ENCODE measurements at places on chromosomes 5 and 9.

DNA sequence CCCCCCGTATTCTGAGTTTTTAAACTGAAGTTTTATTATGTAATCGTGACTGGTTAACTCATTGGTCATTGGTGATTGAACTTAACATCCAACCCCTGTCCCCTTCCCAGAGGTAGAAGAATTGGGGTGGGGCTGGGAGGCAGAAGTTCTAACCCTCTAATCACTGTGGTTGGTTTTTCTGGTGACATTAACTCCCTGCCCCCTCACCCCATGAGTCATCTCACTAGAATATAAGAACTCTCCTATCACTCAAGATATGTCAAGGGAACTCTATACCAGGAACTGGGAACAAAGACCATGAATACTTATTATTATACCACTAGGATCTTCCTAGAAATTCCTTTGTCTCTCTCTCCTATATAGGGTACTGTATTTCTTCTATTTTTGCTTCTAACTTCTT, 52.3 kb upstream of the CAVIN4 start:
- DNase-seq = no peak

GRCh38 chr5:80915716-80916115, 44.4 kb upstream of the RASGRF2 start:
- DNase-seq = no peak

GRCh38 chr9:92807031-92807756, 42.6 kb upstream of the BICD2 start:
- no peak for DNase-seq

DNA sequence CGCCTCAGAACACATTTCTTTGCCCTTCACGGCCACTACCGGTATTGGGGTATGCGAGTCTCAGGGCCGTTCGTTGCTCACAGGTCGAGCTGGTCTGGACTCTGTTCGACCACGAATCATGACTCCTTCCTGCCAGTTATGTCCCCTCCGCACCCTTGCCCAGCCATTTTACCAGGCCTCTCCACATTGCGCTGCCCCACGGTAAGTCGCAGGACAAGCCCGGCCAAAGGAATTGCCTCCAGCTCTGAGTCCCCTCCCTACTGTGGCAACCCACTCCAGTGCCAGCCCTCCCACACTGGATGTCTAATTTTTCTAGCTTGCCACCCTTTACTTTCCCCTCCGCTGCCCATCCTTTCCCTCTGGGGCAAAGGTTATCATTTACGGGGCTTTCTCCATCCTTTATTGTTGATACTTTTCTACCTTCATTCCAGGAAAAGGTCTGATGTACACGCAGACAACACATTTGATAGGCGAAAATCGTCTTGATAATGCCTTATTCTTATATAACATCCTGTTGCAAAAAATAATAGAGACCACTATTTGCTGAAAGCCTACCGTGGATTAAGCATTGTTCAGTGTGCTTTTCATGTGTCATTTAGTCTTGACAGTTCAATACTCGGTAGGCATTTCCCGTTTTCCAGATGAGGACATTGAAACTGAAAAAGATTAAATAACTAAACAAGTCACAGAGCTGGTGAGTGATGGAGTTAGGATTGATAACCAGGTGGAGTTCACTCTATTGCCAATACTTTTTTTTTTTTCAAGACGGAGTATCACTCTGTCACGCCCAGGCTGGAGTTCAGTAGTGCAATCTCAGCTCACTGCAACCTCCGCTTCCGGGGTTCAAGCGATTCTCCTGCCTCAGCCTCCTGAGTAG, 958 bp upstream of the HSPA5 start:
- peak; percentile 53 for DNase-seq

GRCh38 chr5:75640395-75640794, 29.1 kb downstream of the ANKDD1B start:
- no peak for DNase-seq

DNA sequence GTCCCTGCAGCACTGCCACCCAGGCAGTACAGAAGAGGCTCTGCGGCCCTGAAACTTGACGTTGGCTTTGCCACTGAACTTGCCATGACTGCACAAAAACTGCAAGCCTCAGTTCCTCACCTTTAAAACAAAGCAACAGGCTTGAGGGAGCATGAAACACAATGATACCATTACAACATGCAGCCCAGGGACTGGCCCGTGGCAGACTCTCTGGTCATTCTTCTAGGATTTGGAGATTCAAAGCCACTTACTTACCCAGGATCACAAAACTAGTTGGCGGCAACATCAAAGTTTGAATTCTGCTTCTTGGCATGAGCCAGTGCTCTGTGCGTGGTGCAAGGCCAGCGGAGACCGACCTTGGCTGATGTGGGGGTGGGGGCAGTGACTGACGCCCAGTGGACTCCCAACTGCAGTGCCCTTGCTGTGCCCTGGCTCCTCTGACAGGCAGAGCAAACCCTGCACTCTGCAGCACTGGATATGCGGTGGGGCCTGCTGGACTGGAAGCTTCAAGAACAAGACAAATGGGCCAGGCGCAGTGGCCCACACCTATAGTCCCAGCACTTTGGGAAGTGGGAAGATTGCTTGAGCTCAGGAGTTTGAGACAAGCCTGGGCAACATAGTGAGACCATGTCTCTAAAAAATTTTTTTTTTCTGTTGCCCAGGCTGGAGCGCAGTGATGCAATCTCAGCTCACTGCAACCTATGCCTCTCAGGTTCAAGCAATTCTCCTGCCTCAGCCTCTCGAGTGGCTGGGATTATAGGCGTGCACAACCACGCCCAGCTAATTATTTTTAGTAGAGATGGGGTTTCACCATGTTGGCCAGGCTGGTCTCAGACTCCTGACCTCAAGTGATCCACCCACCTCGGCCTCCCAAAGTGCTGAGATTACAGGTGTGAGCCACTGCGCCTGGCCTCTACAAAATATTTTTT, 18.9 kb downstream of the SQSTM1 start:
- no peak for DNase-seq

- no peak for DNase-seq
Measured at GRCh38 chr9:34988218-34989002, 1.1 kb upstream of the DNAJB5 start.

GRCh38 chr5:97383996-97384395, 200.9 kb upstream of the RIOK2 start:
- no peak for DNase-seq

GRCh38 chr9:111038331-111039230, at the start of gene LPAR1:
LPAR1 (minus strand) TSS chr9:111038470; CDS start chr9:110972117, 66,353 bp downstream.
- DNase-seq = no peak

DNA sequence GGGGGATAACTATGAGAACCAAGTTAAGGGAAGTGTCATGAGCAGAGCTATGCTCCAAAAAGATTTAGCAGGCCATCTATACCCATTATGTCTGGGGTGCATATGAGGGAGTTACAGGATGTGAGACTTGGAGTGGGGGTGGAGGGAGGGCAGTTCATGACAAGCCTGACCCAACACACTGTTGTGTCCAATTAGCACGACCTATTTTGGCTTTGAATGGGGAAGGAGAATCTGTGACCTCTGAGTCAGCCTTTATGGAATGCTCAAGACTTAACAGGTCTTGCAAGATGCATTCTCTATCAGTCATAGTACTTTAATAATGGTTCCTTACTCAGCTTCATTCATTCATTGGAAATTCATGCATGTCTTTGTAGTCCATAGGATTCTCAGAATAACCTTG, 71.7 kb downstream of the GRIA1 start:
- DNase-seq = no peak

- no peak for DNase-seq
Measured at GRCh38 chr5:23612701-23613100, 105.3 kb downstream of the PRDM9 start.

DNA sequence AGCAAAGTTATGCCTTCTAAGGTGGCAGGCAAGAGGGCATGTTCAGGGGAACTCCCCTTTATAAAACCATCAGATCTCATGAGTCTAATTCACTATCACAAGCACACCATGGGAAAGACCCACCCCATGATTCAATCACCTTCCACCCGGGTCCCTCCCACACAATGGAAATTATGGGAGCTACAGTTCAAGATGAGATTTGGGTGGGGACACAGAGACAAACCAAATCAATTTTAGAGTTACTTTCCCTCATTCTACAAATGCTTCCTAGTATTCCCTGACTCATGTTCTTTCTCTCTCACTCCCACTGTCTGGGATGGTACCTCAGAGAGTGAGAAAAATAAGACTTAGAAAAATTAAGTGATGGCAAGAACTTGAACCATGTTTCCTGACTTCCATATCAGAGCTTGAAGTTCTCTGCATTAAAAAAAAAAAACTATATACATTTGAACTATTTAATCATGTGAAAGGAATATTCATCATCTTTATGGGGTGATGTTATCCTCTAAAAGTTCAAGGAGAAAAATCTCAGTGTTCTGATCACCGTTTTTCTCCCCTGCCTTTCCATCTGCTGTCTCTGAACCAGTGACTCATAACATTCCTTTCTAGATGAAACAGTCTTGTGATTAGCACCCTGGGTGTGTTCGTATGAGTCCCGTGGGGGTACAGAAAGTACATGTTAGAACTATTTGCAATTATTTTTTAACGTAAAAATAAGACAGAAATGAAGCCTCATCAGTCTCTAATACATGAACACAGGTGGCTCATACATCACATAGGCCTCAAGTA, 282.9 kb downstream of the SLF1 start:
- no peak for DNase-seq

DNA sequence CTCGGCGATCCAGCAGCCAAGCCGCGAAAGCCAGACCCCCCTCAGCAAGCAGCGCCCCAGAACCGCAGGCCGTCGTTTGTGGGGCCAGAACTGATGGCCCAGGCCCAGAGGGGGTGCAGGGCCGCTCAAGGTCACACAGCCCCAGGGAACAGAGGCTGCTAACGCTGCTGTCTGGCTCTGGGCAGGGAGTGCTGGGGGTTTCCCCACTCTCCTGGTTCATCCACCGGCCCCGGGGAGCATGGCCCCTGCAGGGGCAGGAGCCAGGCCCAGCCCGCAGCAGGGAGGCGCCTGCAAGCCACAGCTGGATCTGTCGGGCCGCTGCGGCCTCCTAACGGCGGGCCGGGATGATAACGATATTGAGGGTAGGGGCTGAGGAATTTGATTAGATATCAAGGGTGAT, 64.8 kb upstream of the IGFBPL1 start:
- DNase-seq = no peak

DNA sequence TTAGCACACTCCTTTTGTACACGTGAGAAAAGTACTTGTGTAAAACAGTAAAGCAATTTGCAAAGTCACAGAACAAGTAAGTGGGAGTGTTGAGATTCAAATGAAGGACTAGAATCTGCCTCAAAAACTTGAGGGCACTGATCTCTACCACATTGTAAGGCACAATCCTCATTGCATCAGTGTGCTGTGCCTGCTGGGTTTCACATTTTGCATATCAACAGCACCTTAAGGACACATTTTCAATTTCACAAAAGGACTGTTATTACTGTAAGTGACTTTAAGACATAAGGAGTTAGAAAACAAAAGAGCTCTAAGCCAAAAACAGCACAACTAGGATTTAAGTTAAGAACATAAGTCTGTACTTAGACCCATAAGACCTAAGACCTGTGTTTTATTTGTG, 44.7 kb upstream of the HK3 start:
- DNase-seq = no peak

- DNase-seq = no peak
Measured at GRCh38 chr9:28079677-28080076, 506.4 kb upstream of the C9orf72 start.

DNA sequence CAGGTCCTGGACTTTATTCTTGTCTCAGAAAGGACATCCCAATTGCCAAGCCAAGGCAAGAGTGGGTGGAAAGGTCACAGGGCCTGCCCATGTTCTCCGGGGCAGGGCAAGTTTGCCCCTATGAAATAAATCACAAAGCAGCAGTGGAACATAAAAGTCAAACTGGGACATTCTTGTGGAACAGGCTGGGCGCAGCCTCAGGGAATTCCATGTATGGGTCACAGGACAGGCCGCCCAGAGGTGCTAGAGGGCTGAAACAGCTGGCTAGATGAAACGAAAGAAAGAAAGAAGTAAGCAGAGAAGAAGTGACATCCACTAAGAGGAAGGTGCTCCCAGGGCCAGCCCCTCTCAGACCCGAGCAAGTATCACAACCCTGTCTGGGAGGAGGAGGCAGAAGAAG, 219.1 kb upstream of the NFIL3 start:
- DNase-seq = no peak

DNA sequence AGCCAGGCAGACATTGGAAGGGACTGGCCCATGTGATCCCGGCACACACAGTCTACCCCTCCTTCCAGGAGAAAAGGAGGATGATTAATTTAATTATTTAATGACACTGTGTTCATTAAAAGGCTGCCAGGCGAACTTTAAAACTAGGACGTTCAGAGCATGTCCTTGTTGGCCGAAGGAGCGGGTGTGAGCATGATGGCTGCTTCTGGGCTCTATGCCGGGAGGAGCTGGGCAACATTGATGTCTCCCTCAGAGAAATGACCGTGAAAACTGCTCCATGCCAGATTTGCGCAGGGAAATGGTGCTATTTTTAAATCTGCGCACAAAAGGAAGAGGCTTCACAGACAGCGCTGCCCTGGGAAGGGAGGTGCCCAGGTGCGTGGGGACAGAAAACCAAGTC, 284.9 kb upstream of the IRX4 start:
- no peak for DNase-seq

DNA sequence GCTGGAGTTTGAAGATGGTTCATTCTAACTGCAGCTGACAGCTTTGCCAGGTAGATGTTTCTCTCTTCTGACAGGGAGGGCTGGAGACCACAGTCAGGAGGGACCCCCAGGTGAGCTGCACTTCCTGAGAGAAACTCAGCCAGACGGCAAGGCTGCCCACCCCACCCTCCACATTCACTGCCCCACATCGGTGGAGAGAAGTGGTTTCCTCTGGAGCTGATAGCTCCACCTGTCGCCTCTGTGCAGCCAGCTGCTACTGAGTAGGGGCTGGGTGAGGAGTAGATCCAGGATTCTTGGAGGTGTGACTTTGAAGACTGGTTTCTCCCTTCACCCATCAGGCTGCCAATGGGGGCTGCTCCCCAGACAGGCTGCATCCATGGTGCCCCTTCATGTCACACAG, 175.0 kb downstream of the CARTPT start:
- DNase-seq = no peak

GRCh38 chr9:31824860-31825259, 559.6 kb upstream of the ACO1 start:
- no peak for DNase-seq

Measured in NCI-H2227 treated with DMSO at 0.1 percent for 48 hours (cell line).